ENCODE measurements at places on chromosomes 12 and 14. TPM values are rescaled to one million over a fixed set of nuclear protein-coding genes. Genes with fewer than 3 reads are reported as not detected.

The GARIN6 gene
- total RNA-seq: not detected

The SLC7A8 gene
- total RNA-seq: 1.5 TPM

DNA sequence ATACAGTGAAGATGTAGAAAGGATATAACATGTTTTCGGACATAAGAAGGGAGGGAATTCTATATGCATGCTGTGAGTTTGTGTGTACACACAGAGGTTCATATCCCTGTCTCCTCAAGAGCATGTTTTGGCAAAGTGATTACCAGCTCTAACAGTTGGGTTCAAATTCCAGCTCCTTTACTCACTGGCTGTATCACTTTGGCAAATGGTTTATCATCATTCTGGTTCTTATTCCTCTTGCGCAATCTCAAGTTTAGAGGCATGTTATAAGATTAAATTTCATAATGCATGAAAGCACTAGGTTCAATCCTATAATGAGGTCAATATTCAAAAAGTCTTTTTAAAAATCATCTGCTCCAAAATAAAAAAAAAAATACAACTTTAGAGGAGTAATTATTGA lies 107.7 kb upstream of the LRFN5 start:
- no peaks in the 10 kb centered on the region for H3K4me1 ChIP-seq
- DNase-seq: no peak
- no peak overlapping the region for H3K27ac ChIP-seq

DNA sequence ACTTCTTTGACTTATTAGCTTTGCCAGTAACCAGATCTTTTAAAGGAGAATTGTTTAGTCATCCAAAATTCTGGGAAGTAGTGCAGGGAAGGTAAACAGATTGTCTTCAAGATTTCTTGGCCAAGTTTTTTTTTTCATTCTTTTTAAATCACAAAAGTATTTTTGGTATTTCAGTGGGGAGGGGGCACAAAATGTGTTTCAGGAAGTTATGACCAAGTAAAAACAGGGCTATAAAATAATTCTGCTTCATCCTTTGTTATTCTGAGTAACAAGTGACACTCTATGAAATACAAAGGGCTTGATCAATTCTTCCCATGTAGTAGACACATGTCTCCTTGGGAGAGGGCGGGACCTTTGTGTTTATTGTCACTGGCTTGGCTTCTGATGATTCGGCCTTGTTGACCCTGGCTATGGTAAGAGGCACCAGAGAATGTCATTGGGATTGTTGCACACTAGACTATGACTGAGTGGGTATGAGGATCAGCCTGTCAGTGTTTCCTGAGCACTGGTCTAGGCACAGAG lies 55.4 kb downstream of the SUSD6 start:
- H3K4me3 ChIP-seq: peak overlapping the region; percentile 6
- peaks cover 60% of the 10 kb centered on the region for H3K36me3 ChIP-seq
- peak overlapping the region; percentile 53 for H3K27ac ChIP-seq
- DNase-seq: no peak
- H3K27me3 ChIP-seq: no peaks in the 10 kb centered on the region

- H3K27ac ChIP-seq: no peak overlapping the region
- no peak for DNase-seq
- no peaks in the 10 kb centered on the region for H3K27me3 ChIP-seq
- H3K36me3 ChIP-seq: peaks cover 22% of the 10 kb centered on the region
Observed at GRCh38 chr14:50800032-50800431, 30.9 kb downstream of the NIN start.

GRCh38 chr12:122306407-122306806 lies 40.1 kb upstream of the VPS33A start:
- no peak overlapping the region for H3K27ac ChIP-seq
- no peak overlapping the region for H3K4me3 ChIP-seq
- H3K36me3 ChIP-seq: peaks cover 5% of the 10 kb centered on the region
- H3K27me3 ChIP-seq: no peaks in the 10 kb centered on the region
- DNase-seq: peak; percentile 11
